Amniotic stem cell (primary cell): ENCODE measurements at places on chromosomes 1 and 21.

- DNase-seq, result no peak
Observed at GRCh38 chr1:41740630-41741239, 178.0 kb downstream of the HIVEP3 start.

DNA sequence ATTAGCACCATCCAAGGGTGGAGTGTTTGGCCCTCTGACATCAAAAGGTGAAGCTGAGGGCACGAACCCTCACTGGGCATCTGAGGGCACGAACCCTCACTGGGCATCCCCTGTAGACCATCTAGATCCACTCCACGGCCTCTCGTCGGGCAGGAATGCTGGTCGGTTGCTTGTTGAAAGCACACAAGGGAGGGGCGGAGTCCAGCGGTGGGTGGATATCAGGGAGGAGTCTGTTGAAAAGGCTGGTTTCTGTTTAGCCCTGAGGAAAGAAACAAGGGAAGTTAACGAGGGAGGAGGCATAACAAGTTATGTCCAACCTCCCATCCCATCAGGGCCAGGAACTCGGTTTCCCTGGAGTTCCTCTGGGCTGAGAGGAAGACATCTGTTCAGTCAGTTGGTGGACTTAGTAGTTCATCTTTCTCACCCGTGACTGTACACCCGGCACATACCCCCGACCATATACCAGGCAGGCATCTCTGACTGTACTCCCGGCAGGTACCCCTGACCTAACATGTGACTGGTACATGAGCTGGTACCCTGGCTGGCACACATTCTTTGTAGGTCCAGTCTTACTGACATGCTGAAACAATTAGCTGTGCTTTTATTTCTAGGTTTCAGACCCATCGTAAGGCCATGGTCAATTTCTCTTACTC is 32.1 kb upstream of the PDE9A start:
- DNase-seq, result no peak

DNA sequence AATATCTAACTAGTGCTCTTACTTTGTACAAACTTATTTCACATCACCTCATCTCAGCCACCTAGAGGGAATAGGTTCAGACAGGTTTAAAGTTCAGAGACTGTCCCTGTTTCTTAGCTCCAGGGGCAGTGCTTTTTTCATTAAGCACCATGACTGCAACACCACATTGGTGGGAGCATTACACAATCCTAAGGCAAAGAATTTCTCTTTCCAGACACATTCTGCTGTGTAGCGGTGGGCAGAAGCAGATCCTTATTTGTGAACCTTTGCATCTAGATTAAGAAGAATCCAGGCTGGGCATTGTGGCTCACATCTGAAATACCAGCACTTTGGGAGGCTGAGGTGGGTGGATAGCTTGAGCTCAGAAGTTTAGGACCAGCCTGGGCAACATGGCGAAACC is 16.1 kb downstream of the LCA5L start:
- DNase-seq, result no peak

- no peak for DNase-seq
Observed at GRCh38 chr1:108878678-108879077, 1.9 kb downstream of the GPSM2 start.

- DNase-seq, result no peak
Observed at GRCh38 chr1:162353078-162353477, 23.6 kb downstream of the SPATA46 start.

DNA sequence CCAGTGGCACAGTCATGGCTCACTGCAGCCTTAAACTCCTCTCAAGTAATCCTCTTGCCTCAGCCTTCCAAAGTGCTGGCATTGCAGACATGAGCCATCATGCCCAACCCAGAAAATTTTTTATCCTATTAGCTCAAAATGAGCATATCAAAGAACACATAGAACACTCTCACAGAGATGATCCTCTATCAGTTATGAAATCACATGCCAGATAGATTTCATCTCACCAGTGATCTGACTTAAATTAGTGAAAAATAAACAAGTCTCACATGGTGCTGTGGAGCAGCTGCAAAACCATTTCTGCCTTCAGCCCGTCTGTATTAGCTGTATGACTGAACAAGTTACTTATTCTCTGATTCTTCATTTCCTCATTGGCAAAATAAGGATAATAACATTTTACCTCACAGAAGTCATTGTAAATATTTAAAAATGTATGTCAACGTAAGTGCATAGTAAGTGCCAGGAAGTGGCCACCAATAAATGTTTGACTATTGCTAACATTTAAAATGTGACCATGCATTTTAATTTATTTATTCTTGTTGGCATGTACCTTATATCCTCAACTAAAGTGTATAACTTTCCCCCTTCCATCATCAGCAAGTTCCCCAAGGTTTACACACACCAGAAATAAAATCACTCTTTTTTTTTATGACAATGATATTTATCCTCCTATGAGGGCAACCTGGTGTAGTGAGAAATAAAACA is 29.0 kb upstream of the SLC19A2 start:
- no peak for DNase-seq

DNA sequence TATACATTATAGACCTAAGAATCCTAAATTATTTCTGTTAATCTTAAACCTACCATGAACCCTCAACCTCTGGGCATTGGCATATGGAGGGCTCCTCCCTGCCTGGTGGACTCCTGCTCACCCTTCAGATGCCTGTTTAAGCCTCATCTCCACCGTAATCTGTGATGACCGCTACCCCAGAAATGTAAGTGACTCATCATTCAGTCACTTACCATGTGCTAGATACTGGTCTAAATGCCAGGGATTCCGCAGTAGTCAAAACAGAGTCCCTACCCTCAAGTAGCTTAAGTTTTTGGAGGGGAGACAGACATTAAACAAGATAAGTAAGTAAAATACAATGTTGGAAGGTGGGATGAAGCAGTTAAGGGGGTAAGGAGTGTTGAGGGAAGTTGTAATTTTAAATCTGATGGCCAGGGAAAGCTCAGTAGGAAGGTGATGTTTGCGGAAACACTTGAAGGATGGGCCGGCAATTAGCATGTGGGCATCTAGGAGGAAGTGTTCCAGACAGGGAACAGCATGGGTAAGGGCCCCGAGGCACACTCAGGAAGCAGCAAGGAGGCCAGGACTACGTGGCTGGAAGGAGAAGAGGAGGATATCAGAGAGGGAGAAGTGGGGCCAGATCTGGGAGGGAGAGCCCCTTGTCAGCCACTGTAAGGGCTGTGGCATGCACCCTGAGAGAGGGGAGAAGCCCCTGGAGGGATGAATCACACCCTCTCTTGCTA is 141.7 kb upstream of the HOOK1 start:
- DNase-seq, result no peak

DNA sequence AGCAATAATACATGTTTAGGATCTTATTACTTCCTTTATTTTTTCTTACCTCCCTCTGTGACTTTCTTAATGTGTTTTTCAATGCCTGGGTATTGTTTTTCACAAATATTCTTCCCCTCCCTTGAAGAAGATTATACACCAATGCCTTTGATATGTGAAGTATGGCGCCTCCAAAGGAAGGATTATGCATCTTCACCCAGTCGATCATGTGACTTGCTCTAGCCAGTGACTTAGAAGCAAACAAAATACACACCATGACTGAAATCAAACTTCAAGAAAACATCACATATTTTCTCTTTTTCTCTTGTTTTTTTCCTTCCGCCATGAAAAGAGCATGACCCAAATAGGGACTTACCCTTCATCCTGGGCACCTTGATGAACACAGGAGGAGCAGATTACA is 297.1 kb downstream of the NCAM2 start:
- DNase-seq, result no peak

- peak; percentile 8 for DNase-seq
Observed at GRCh38 chr1:219339466-219339865, 165.8 kb downstream of the LYPLAL1 start.
